IPS DF 19.7 (cell line): ENCODE measurements at places on chromosomes 7 and 10.

- DNase-seq, result no peak
These were observed 64.1 kb downstream of the AHR start for GRCh38 chr7:17362439-17363105.

DNA sequence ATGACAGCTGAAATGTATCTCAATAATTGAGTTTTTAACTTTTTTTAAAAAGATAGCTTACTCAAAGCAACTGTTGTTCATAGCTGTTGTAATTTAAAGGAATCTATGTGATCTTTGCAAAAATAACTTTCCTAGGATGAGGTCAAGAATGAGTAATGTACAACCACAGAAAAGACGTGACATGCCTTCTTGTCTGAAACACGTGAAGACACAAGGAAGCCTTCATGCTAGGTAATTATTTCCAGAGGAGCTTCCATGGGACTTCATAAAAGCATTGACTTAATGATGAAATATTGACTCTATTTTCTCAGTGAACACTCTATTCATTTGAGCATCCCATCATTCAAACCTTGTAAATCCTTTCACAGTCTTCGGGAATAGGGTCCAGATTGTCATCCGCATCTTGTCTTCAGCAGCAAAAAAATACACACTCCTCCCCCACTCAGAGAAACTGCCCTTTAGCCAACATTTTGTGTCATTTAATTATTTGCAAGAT is 528.0 kb downstream of the NRG3 start:
- no peak for DNase-seq

DNA sequence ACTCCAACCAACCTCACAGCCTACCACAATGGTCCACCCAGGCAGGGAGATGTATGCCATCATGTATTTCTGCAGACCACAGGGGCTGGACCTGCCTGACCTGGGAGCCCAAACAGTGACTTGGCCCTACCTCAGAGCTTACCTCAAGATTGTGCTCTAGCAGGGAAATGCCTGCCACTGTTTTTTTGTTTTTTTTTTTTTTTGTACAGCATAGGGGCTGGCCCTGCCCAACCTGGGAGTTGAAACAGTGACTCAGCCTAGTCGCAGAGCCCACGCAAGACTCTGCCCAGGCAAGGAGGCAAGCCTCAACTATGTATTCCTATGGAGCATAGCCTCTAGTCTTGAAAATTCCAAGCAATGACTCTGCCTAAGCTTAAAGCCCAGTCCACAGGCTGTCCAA is 39.3 kb upstream of the CDK6 start:
- DNase-seq, result no peak

DNA sequence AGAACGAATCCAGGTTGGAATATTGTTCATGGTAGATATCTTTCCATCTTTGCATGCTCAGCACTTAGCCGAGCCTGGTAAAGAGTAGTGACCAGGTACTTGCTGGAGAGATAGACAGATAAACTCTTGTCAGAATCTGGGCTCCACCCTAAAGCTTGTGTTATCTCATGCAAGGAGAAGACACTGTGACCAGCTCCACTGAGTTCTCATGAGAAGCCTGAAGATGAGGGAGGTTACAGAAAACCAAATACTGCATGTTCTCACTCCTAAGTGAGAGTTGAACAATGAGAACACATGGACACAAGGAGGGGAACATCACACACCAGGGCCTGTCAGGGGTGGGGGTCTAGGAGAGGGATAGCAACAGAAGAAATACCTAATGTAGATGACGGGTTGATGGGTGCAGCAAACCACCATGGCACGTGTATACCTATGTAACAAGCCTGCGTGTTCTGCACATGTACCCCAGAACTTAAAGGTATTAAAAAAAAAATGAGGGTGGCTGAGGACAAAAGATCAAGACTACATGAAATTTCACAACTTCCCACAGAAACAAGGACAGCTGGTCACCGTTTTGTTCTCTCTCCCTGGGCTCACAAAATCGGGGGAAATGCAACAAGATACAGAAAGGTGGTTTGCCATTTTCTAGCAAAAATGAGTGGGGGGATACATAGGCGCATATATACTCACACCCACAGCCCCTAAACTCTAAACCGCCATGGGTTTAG is 17.4 kb downstream of the DLG5 start:
- no peak for DNase-seq

GRCh38 chr10:117165538-117166417 is 27.7 kb upstream of the VAX1 start:
- no peak for DNase-seq

GRCh38 chr7:140230516-140230860 is 53.7 kb upstream of the KDM7A start:
- DNase-seq, result no peak

- DNase-seq, result no peak
These were observed 986 bp downstream of the NRP1 start for GRCh38 chr10:33333260-33334101.

GRCh38 chr7:9937944-9938631 is 1035.6 kb upstream of the PHF14 start:
- DNase-seq, result peak; percentile 20

GRCh38 chr7:33901199-33901598 is 4.1 kb upstream of the BMPER start:
- DNase-seq, result no peak

DNA sequence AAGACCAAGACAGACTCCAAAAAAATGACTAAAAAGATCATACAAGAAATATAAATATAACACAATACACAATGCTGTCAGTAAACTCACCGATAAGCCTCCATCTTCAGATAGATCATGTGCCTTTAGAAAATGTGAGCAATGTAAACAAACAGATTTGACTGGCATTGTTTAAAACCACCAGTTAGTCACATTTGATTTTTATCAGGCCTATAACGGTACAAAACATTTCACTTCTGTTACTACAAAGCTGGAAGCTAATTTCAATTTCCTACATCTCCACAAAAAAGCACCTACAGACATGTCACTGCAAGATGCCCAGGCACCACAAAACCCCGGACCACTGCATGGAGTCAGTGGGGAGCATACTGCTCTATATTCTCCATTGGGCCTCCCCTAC is 18.9 kb downstream of the SGMS1 start:
- DNase-seq, result no peak

DNA sequence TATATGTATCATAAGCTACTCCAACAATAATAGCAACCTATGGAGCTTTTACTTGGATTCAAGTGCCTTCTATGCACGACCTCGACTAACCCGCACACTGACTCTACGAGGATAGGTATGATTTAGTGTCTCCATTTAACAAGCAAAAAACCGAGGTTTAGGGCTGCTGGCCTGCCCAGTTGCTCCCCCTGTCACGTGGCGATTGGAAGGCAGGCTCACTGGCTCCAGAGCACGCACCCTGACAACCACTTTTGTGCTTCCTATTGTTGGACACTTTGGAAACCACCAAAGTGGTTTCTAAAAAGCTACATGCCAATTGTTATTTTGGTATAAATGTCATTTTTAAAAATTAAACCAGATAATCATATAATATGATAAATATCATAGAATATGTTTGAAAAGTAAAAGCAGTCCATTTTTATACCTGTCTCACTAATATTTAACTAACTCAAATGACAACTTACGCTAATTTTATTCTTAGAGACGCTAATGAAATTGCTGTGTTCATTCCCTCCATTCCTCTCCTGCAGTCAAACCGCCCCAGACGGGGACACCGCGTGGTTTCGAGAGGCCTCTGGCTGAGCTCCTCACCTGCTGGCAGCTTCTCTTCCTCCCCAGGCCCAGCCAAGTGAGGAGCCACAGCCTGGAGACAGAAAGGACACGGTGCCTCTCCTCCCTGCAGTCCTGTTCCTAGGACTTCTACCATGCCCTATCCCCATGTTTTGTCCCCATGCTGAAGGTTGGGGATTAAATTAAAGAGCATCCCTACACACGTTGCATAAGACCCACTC is 22.2 kb upstream of the RHEB start:
- DNase-seq, result no peak

DNA sequence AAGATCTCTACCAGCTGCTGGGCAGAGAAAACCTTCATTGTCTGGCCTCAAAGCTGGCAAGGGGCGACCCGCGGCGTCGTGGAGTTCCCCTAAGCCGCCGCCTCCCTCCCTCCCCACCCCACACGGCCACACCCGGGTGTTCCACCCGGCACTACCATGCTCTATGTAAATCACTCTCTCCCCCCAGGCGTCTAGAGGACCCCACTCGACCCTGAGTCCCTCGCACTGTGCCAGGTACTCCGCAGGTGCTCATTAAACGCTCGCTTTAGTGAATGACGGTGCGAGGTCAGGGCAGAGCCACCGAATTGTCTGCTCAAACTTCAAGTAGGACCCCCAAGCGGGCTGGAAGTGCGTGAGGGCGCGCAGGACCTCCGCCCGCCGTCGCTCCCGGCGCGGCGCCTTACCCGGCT is 628 bp downstream of the PARP12 start:
- no peak for DNase-seq

- no peak for DNase-seq
These were observed 4.9 kb upstream of the MEST start for GRCh38 chr7:130486954-130487436.

DNA sequence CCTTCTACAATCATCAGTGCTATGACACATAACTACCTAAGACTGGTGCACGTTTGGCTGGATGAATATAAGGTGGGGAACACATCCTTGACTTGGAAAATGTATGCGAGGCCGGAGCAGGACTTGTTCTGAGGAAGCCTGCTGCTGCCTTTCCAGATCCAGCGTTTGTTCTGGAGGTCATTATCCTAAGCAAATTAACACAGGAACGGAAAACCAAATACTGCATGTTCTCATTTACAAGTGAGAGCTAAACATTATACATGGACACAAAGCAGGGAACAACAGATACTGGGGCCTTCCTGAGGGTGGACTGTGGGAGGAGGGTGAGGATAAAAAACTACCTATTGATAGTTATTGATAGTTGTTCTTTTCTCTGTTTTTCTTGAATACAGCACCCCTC is 10.8 kb upstream of the GALNT11 start:
- DNase-seq, result no peak

DNA sequence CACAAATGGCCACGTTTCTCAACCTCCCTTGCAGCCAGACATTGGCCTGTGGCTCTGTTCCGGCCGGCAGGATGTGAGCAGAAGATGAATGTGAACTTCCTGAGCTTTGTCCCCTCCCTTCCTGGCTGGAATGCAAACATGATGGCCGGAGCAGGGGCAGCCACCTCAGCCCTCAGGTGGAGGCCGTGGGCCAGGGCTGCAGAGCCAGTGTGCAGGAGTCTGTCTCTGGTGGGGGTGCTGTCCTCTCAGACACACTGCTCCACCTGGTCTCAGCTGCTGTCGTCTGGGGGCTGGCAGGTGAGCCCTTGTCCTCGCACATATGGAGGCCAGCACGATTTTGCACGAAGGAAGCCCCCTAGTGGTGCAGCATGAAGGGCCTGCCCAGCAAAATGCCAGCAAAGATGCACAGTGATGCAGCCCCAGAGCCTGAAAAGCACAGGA is 25.3 kb upstream of the PWWP2B start:
- no peak for DNase-seq

GRCh38 chr10:43065234-43065633 is 11.6 kb upstream of the RET start:
- no peak for DNase-seq

DNA sequence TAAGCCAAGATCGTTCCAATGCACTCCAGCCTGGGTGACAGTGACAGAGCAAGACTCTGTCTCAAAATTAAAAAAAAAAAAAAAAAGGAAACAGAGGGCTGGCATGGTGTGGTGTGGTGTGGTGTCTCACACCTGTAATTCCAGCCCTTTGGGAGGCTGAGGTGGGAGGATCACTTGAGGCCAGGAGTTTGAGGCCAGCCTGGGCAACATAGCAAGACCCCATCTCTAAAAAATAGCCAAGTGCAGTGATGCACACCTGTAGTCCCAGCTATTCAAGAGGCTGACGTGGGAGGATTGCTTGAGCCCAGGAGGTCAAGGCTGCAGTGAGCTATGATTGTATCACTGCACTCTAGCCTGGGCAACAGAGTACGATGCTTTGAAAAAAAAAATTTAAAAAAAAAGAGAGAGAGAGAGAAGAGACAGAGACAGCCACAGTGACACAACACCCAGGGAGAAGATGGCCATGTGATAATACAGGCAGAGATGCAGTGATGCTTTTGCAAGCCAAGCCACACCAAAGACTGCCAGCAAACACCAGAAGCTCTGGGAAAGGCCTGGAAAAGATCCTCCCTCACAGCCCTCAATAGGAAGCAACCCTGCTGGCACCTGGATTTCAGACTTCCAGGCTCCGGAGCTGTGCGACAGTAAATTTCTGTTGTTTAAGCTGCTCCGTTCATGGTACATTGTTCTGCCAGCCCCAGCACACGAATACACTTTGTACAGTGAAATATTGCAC is 19.3 kb upstream of the SRRM3 start:
- no peak for DNase-seq

DNA sequence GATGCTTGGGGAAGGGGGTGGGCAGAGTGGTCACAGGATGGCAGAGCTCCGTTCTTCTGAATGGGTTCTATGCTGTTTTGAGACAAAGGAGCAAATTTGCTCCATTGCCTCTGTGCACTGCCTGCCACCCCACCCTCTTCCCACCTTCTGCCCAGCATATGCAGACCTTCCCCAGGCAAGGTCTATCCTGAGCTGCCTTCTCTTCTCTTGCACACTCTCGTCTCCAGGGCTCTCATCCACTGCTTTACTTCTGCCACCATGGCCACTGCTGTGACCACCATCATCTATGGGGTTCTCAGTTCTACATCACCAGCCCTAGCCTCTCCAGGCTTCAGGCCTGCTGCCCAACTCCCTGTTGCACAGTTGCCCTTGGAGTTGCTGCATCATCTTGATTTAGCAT is 230.4 kb downstream of the TMEM178B start:
- no peak for DNase-seq

- no peak for DNase-seq
These were observed 1005.8 kb downstream of the NRG3 start for GRCh38 chr10:82880776-82881290.

DNA sequence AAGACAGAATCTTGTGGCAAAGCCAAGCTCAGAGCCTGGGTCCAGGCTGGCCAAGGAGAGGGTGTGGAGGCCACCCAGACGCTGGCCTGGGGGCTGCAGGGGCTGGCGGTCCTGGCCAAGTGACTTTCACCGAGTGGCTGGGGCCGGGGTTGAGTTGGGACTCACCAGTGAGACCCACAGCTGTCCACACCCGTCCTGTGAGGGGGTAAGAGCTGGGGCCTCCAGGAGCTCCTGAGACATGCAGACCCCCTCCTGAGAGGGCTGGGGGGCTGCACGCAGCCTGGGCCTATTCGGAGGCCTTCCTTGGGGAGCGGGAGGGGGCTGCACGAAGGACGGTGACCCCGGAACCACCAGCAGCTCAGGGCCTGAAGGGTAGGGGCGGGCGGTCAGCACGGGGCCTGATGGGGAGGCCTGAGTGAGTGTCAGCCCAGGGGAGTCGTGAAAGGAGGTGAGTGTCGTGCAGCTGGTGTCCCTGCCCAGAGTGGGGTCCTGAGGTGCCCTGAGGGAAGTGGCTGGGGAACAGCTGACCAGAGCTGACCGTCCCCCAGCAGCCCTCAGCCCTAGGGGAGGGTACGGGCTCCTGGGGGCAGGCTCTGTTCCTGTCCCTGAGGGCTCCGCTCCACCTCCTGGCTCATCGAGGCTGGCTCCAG is 100.9 kb downstream of the FOXL3 start:
- no peak for DNase-seq

GRCh38 chr7:155414547-155415492 is 43.1 kb upstream of the EN2 start:
- DNase-seq, result no peak
